ENCODE measurements at places on chromosomes 12 and 14.

GRCh38 chr12:124898200-124898922, 16.1 kb downstream of the UBC start:
- DNase-seq = no peak

GRCh38 chr12:122009741-122010140, 11.9 kb upstream of the BCL7A start:
- DNase-seq = no peak

DNA sequence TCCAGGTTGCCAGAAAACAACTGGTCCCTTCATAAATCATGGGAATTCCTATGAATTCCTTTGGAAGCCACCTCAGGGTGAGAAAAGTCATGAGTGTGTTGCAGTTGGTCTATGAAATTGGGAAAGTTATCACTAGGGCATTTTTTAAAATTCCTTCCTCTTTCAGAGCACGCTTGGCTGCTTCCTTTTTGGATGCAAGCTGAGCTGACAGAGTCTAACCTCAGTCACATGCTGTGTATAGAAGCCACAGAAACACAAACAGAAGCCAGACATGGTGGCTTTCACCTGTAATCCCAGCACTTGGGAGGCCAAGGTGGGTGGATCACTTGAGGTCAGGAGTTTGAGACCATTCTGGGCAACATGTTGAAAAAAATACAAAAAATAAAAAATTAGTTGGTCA, 21.7 kb upstream of the HELB start:
- no peak for DNase-seq

DNA sequence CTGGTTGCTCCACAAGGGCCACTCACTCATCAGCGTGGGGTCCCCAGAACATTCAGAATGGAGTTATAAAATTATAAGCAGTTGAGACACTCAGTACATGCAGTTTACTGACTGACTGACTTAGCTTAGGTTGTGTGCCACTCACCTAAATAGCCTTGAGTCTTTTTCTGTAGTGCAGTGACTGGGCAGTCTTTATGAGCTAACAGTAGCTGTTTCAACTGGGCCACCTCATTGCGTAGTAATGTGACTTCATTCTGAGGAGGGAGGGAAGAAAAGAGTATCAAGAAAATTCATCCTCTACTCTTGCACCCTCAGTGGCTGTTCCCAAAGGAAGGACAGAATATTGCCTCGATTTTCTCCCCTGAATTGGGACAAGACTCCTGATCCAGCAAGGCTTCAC, 15.8 kb upstream of the NPFF start:
- DNase-seq = no peak

GRCh38 chr12:79934281-79935020, 446 bp downstream of the PPP1R12A start:
- peak; percentile 35 for DNase-seq

- DNase-seq = no peak
These were observed 25.7 kb downstream of the DHX37 start for GRCh38 chr12:124963211-124963610.

DNA sequence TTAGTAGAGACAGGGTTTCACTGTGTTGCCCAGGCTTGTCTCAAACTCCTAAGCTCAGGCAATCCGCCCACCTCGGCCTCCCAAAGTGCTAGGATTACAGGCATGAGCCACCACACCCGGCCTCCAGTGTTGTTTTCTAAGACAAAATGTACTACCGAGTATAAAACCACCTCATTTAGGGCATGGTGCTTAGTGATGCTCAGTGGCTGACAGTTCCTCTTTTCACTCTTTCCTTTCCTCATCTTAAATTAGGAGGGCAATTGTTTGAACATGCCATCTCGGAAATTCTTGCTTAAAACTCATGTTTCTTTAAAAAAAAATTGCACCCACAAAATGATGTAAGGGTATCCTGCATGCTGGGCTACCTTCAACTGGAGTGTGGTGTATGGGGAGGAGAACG, 89.0 kb downstream of the RFX4 start:
- DNase-seq = no peak

DNA sequence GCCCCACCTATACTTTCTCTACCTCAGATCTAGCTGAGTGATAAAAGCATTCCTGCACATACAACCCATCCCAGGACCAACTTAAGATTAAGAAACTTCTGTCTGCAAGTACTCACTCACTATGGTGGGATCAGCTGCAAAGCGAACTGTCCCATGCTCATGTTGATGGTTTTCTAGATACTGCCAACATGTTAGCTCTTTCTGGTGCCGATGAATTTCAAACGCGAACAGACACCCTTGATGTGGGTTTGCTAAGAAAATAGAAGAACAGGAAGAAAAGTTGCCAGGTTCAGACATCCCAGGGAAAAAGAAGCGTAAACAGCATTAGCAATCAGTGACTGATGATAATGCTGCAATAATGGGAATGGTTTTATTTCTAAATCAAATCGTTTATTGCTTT, 1.5 kb upstream of the SLC39A2 start:
- DNase-seq = no peak

DNA sequence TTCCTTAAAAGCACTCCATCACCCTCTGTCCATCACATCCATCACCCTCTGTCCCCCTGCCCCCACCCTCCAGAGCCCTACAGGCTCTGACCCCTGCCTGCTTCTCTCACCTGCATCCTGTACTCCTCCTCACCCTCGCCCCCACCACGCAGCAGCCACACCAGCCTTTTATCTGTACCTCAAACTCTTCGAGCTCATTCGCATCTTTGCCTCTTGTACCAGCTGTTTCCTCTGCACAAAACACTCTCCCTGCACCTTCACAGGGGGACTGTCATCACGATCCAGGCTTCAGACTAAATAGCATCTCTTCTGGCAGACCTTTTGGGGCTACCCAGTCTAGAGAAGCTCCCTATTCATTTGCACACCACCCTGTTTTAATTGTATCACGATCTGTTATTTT, 24.1 kb downstream of the TMEM229B start:
- no peak for DNase-seq

DNA sequence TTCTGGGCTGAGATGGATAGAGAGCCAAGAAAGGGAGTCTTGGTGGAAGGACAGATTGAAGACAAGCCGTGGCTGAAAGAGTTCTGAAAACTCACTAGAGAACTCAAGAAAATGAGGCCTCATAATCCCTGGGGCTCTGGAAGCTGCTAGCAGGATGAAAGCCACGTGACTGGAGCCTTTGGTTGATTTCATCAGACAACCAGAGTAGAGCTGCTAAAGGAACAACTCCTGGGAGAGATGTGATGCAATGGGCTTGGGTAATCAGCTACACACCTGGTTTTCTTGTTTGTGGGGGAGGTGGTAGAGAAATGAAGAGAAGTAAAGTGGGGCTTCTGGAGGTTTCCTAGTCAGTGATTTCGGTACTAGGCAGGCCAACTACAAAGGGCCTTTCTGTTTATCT, 13.4 kb downstream of the CSRNP2 start:
- no peak for DNase-seq

DNA sequence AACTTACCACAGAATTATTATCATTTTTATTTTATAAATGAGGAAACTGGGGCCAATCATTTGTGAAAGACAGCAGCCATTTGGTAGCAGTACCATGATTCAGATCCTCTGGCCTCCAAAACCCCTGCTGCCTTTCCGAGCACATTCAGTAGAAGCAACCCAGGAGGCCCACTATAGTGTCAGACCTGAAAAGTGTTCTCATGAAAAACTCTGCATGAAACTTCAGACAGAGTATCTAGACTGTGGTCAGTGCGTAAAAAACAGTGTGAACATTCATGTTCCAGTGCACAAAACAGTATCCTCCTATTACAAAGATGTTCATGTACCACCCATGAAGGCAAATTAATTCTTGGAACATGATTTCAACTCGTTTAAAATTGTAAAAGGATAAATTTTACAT, 112.0 kb downstream of the EPS8 start:
- no peak for DNase-seq

DNA sequence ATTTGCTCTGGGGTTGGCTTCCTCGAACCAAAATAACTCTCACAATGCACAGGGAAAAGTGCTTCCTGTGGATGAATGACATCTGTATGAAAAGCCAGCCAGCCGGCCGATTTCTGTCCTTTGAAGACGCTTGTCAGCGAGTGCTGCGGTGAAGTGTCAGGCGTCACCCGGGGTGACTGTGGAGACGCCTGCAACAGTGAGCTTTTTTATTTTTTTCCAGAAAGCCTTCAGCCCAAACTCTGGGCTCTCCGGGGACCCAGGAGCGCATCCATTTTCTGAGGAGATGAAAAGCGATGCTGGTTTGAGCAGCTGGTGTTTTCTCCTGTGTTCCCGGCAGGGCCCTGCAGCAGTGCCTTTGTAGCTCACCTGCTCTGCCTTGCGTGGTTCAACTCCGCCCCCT, 147.9 kb upstream of the MYL2 start:
- DNase-seq = no peak

DNA sequence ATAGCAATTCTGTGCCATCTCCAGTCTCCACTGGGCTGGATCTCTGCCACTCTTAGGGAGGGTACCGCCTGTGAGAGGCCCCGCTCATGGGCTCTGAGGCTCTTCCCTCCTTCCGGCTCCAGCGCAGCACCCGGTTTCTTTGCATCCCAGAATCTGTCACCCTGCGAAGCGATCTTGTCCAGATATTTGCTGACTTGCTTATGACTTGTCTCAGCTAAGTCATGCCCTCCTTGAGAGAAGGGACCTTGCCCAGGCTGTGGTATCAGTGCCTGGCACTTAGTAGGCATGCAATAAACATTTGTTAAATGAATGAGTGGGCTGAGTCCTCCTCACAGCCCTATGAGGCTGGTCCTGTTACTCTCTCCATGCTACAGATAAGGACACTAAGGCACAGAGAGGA, 13.4 kb downstream of the KRT80 start:
- DNase-seq = no peak

DNA sequence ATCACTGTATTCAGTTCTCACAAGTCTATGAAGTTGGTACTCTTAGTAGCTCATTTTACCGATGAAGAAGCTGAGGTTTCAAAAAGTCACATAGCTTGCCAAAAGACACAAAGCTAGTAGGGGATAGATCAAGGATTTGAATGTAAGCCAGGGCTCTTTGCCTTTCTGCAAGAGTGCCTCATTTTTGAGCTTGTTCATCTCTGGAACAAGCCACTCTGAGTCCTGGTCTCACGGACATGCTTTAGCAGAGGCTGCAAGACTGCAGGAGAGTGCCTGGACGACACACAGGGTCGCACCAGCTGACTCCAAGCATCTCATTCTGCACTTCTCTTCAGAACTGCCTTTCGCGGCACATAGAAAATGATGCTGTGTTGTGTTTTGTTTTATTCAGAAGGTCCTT, 3.7 kb downstream of the NUAK1 start:
- DNase-seq = no peak

DNA sequence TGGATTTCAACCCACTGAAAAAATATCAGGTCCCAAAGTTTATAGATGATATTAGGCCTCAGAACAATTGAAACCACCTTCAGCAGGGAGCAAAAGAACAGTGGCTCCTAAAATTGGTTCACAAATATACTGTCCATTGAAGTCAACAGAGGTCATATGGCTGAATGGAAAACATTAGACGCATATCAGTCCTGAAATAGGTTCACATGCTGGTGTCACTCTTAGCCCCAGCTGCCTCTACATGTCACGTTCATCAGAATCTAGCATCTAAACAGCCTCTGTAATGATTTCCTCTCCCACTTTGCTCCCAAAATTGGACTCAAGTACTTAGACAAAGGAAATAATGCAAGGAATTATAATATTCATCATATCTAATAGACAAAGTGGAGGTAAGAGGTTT, 8.7 kb downstream of the FLRT2 start:
- DNase-seq = no peak

- DNase-seq = no peak
These were observed 601 bp downstream of the KLC1 start for GRCh38 chr14:103629503-103630121.

DNA sequence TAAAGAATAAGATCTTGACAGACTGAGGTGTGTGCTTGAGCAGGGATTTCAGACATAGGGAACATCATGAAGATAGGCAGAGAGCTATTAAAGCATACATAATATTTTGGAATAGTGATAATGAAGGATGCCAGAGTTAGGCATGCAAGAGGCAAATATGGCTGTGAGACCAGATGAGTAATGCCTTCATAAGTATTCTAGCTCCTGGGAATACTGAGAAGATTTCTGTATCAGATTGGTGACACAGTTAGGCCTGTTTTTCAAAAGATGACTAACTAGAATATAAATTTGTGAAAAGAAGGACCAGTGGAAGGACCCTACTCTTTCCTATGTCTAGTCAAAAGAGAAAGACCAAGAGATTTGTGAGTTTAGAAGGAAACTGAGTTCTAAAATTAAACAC, 108.8 kb downstream of the TXNDC16 start:
- no peak for DNase-seq

- DNase-seq = no peak
These were observed 78.5 kb upstream of the CSRP2 start for GRCh38 chr12:76957301-76957700.

DNA sequence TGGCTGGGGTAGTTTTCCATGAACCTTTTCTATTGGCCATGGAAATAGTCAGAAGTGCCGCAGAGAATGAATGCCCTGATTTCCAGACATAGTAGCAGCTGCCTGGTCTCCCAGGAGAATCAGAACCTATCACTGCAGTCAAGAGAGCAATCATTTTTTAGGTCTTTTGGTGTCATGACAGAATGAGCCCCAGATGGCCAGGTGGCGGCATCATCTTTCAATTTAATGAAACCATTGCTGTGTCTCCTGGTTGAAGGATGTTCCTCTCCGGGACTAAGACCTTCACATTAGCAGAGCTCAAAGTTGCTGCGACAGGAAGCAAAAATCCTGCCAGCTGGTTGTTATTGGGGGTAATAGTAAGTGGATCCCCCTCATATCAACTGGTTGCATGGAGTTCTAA, 18.8 kb downstream of the TNFAIP2 start:
- DNase-seq = no peak

DNA sequence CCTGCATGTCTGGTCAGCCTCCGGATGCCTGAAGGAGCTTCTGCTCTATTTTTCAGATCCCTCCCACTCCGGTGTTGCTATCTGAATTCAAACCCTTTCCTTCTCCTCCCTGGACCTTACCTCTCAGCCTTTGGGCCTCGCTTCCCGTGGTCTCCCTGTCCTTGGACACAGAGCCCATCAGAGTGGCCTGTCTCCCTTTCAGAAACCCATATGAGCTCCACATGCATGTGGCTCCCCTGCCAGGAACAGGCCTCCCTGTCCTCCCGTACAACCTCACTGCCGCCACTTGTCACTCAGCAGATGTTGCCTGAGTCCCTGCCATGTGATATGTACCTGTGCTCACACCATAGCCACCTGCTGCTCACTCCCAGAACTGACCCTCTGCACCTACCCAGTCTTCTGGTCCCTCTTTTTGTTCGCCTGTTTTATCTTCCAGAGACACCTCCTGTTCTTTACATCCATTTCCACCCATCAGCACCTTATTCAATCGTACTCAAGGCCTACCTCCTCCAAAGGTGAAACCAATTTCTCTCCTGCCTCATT, 182.5 kb downstream of the ZFP36L1 start:
- no peak for DNase-seq

DNA sequence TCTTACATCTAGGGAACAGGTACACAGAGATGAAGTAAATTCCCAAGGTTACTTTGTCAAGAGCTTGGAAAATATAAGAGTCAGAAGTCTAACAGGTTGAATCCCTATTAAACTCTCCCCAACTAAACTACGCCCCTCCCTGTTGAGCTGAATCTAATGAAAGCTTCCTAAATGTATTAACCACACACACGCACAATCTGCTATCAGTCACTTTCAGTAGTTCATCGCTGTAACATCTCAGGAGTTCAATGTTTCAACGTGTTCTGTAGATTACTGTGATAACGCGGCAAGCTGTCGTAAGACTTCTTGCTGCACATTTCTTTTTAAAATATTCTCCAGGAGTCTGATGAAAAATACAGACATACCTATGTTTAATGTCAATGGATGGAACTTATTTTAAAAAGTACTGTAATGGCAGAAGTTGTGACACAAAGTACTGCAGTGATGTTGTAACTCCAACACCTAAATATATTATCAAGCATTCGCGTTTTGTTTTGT, 612 bp upstream of the SLC25A3 start:
- DNase-seq = peak; percentile 3

- no peak for DNase-seq
These were observed 130.1 kb upstream of the RTL1 start for GRCh38 chr14:101033446-101034165.

All from effector memory CD4-positive, alpha-beta T cell (primary cell).